ENCODE measurements at places on chromosomes 4 and X.

DNA sequence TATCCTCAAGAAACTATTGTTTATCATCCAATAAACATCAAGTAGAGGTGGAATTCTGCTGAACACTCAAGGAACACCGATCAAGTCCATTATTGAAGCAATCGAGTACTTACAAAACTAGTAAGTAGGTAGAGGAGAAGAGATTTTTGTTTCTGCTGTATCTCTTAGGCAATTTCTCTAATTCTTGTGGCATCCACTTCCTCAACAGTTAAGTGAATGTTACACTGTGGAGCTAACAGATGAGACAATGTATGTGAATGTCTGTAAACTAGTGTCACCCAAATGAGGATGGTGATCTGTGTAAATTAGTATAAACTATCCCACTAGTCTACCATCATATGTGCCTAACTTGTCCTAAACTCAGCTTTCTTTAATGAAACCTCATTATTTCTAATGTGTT is 261.6 kb downstream of the ARHGAP24 start:
- DNase-seq, result no peak

DNA sequence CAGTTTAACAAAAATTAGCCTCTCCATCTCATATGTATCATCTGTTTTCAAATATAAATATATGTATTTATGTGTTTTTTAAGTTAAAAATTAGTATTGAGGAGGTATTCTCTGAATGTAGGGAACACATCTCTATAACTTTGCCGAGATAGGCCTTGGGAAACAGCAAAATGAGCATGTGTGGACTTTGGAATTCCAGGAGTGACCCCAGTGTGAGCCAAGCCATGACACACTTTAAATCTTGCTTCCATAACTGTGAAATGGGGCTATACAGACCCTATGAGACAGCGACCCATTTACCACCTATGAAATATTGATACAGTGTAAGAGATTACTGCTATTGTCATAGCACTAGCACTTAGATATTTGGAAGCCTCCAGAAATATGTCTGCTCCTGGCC is 58.8 kb downstream of the FRMPD4 start:
- DNase-seq, result no peak

DNA sequence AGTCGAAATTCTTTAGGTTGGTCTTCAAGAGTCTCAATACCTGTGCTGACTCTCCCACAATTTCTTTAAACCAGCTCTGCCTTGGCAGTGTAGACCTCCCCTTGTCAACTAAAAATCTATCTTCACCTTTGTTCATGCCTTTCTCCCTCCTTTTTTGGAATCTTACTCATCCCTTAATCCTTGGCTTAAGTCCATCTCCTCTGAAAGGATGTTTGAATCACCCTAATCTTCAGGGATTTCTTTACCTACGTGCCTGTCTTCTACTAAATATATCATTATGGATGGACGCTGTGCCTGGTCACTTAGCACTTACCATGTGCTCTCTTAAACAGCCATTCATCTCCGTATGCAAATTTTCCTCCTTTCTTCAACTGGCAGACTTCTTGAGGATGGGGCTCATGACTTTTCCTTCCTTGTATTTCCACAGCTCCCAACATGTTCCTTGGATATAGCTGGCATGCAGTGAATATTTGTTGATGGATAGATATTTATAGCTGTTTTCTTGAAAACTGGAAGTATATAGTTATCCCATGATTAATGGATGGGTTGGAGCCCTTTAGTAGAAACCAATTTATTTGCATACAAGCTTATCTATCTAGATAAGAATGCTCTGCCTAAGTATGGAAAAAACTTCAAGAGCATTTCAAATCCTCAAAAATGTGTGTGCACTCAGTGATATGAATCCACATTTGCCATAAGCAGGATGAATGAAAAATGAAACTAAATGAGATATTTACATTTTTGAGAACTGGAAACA is 166.6 kb downstream of the SPRY1 start:
- DNase-seq, result no peak

GRCh38 chr4:118994030-118994429 is 105.4 kb downstream of the SYNPO2 start:
- DNase-seq, result no peak

GRCh38 chr4:107018344-107018735 is 17.8 kb downstream of the DKK2 start:
- DNase-seq, result no peak

DNA sequence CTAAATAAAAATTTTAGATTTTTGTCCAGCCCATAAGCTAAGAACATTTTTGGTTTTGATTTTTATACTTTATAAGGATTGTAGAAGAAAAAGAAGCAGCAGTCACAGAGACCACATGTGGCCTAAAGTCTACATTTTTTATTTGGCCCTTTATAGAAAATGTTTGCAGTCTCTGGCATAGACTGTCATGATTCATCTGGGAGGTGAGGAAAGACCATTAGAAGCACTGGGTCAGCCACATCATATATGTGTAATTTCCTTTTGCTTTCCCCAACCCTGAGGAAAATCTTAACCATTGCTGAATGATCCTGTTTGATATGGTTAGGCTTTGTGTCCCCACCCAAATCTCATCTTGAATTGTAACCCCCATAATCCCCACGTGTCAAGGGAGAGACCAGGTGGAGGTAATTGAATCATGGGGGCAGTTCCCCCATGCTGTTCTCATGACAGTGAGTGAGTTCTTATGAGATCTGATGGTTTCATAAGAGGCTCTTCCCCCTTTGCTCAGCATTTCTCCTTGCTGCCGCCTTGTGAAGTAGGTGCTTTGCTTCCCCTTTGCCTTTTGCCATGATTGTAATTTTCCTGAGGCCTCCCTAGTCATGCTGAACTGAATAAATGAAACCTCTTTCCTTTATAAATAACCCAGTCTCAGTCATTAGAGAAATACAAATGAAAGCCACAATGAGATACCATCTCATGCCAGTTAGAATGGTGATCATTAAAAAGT is 12.1 kb upstream of the COPS4 start:
- DNase-seq, result no peak
